Ureter (tissue), 1 donor: ENCODE measurements at places on chromosomes 11 and 22.
A peak's percentile ranks its signal among the peaks of the same experiment; 100 is the strongest.

GRCh38 chr11:33362051-33362910 lies 105.1 kb downstream of the HIPK3 start:
- no peak for DNase-seq

DNA sequence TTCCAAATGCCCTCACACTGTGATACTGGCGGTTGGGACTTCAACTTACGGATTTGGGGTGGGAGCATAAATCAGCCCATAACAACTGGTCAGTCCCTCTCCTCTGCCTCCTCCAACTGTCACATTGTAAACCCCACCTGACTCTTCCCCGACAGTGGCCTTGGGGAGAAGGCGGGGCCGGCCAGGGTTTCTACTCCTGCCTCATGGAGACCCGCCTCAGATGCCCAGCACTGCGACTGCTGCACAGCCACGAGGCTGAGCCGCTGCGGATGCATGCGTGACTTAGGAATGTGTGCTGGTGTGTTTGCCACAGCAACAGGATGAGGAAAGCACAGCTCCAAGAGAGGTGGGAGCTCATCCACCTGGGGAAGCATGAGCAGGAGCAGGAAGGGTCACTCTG lies 914.2 kb downstream of the NTM start:
- DNase-seq = no peak

DNA sequence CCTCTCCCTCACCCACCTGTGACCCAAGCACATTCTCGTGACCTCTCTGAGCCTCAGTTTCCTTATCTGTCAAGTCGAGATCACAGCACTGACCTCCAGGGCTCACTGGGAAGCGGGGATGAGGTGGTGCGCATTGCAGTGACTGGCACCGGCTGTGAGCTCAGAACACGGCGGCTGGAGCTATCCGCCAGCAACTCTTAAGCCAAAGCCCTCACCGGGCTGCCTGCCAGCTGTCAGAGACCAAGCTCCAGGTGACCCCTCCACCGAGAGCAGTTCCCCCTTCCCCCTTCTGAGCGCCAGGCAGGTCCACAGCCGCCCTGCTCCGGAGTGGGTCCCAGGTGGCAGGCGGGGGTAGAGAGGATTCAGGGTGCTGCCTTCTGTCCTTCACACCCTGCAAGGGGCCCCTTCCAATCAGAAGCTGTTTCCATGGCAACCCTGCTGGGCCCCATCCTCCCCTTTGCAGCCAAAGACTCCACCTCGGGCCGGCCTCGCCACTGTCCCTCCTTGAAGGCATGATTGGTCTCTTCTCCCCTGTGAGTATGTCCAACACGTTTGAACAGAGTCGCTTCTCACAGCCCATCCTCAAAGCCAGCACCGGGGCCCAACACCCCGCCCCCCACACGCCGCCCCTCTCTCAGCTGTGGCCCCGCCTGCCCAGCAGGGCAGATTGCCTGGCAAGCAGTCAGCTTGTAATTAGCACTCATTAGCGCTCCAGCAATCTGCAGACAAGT lies 98.7 kb downstream of the WNT7B start:
- DNase-seq = peak; percentile 39

DNA sequence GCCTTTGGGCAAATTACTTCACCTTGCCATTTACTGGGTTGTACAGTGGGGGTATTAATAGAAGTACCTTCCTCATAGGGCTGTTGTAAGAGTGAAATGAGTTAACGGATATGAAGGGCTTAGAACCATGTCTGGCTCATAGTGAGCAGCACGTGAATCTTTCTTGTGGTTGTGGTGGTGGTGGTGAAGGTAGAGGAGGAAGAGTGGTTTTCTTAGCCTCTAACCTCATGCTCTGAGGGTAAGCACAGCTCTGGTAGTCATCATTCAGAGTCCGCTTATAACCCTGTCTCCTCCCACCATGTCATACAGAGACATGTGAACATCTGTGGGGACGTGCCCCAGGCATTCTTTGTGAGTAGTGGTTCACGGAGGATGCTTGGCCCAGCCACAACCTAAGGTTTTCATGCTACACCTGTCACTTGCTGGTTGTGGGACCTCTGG lies 43.6 kb downstream of the TEAD1 start:
- DNase-seq = no peak
